ENCODE measurements at places on chromosomes 4 and X.

GRCh38 chr4:164524789-164525188, 229.1 kb upstream of the SMIM31 start:
- no peak for DNase-seq

DNA sequence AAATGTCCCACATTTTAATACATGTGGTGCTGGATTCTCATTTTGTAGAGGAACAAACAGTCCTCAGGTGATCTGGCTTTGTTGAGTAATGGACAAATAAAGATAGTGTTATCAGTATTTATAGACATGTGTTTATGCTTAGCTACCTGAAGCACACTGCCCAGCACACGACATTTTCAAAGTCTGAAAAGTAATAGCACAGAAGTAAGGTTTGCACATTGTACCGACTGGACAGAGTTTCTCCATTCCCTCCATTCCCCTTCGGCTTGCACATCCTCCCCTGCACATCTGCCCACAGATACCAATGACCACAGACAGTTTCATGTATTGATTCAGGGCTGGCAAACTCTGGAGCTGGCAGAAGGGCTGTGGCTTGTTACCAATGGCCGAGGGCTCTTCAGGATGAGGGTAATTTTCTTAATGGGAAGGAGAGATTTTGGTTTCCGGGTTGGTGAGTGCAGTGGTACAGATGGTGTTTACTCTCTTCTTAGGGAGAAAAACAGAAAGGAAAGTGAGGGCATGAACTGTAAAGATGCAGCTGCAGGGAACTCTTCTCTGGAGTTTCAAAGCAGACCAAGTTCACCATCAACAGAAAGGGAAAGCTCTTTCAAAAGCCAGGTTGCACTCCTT, 2.3 kb downstream of the GRPR start:
- no peak for DNase-seq

GRCh38 chr4:3708103-3708510, 58.1 kb upstream of the ADRA2C start:
- no peak for DNase-seq

DNA sequence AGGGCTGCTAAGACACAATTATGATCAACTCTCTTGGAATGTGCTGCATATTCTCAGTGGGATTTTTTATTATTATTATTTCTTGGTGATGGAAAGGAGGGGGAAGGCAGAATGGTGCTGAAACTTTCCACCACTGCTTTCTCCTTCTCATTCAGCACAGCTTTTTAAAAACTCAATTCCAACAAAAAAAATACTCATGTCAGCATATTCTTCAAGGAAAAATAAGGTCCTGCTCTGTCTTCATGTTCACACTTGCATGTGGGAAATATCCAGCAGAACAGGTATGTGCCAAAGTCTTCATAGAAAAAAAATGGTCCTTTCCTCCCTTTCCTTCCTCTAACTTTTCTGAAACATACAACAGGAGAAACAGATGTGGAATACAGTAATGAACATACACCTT, 144.0 kb upstream of the ADAMTS3 start:
- DNase-seq, result no peak

DNA sequence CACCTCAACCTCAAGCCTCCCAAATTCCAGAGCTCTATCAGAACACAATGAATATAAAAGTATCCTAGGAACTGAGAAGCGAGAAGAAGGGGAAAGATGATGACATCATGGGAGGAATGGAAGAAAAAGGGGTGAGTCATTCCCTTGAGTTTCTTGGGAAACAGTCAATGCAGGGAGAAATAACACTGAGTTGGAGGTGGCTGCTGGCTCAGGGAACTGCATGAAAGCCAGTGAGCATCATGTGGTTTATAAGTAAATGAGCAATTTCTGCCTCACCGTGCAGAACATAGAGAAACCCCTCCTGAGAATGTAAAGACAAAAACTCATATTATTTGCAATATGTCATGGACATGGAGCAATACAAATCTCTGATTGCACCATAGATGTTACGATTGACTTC, 73.3 kb downstream of the SHOX start:
- no peak for DNase-seq

GRCh38 chr4:72670521-72670920, 101.5 kb upstream of the ADAMTS3 start:
- DNase-seq, result no peak

GRCh38 chrX:11678158-11678557, 12.4 kb upstream of the ARHGAP6 start:
- no peak for DNase-seq

GRCh38 chrX:78573630-78574029, 85.5 kb downstream of the RTL3 start:
- DNase-seq, result no peak

GRCh38 chr4:157220371-157220881, at the start of gene GRIA2:
Gene GRIA2, plus strand, starts transcription at chr4:157220728. Its CDS starts 315 bp downstream, at chr4:157221043.
- DNase-seq, result no peak

GRCh38 chr4:123555233-123555806, 158.7 kb downstream of the SPRY1 start:
- no peak for DNase-seq

DNA sequence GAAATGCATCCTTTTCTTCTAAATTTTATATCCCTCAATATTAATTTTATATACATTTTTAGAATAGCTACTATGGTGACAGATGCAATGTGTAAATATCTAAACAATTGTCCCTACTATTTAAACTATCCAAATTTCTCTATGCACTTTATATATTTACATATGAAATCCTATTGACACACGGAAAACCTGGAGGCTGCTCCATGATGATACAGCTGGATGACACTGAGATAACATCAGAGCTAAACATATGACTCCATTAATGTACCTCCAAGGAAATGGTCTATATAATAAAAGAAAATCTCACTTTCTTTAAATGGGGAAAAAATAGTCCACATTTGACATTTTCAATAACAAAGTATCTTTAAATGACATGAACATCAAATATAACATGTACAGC, 43.7 kb downstream of the DDX60 start:
- DNase-seq, result no peak

- DNase-seq, result no peak
Observed at GRCh38 chr4:56183344-56183959, 203.8 kb downstream of the AASDH start.

DNA sequence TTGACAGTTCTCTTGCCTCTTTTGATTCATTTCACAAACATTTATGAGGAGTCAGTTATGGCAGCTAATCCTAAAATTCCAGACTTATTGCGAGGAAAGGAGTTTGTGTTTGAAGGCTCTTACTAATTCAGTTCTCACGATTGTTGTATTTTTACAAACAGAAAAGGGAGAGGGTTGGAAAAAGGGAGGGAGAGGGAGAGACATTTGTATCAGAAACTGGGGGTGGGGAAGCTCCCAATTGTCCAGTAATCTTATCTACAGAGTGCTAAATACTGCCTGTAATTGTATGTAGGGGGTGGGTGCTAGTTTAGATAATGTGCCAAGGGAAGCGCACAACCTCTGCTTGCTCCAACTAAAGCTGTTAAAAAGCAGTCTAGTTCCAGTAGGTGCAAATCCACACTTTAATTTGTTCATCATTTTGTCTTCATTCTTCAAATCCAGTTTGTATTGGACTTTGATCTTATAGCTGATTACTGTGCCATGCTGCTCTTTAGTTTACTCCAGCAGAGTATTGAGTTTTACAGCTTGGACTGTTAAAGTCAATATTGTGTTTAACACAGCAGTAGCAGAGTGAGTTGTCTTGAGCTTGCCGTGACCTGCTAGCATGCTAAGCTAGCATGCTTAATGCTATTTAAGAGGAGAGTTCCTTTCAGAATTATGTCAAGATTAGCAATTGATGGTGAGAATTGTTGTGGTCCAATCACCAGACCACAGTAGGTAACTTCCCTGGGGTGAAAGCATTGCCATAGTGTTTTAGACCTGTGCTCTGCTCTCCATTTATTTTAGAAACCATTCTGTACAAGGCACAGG, 13.9 kb downstream of the FNIP2 start:
- DNase-seq, result no peak

DNA sequence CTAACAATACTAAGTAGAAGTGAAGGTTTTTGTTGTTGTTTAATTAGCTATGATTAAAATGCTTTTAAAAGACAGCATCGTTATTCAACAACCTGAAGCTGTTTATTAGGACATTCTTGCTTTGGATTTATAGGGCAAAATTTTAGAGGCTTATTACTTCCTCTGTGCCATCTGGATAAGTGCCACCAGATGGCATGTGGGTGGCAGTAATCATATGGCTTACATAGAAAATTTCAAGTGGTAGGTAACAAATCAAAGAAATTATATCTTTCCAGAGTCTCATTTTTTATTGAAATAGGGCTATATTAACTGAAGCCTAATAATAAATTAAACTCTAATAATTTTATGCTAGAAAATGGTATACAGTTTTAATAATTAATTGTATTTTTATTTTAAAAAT, 83.3 kb upstream of the HTR2C start:
- DNase-seq, result no peak

DNA sequence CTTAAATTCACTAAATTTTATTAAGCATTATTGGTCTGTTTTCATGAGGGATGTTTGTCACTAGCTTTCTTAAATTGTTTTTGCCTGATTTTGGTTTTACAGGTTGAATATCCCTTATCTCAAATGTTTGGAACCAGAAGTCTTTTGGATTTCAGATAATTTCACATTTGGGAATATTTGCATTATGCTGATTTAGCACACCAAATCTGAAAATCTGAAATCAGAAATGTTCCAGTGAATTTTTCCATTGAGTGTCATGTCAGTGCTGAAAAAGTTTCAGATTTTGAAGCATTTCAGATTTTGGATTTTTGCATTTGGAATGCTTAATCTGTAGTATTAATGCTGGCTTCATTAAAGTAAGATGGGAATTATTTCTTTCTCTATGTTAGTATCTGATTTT, 14.7 kb downstream of the FAM193A start:
- DNase-seq, result no peak

DNA sequence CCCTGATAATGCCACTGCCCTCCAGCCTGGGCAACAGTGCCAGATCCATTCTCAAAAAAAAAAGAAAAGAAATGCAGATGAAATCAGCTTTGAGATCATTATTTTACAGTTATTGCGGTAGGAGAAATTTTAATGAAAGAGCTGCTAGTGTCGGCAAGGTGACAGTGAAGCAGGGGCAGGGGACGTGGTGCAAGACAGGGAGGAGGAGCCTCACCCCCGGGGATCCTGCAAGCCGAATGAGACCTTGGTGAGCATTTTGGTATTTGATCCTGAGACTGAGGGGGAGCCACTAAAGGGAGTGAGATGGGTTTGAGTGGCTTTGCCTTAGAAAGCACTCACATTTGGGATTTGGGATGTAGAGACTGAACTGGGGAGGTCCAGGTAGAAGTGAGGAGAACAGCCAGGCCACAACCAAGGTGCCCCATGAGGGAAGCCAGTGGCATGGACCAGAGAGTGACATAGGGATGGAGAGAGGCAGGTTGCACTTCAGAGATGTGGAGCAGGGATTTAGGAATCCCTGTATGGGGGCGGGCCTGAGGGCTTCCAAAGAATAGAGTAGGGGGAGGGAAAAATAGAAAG, 23.6 kb downstream of the RBM10 start:
- no peak for DNase-seq

- DNase-seq, result no peak
Observed at GRCh38 chrX:109294097-109294814, 187.6 kb downstream of the GUCY2F start.

GRCh38 chrX:120727452-120727851, 97.6 kb upstream of the C1GALT1C1 start:
- DNase-seq, result no peak

DNA sequence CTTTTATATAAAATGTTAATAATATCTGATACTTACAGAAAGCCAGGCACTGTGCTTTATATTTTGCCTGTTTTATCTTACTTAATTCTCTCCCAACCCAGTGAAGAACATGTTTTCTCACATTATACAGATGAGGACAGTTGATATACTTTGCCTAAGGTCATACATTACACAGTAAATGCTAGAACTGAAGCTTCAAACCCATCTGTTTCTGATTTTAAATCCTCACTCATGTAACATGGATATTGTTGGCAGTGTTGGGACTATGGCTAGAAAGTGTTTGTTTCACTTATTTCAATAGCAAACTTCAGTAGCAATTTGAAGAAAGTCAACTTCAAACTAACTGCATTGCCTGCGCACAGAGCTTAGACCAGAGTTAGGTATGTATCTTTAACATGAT, 57.4 kb downstream of the RAPGEF2 start:
- DNase-seq, result no peak

DNA sequence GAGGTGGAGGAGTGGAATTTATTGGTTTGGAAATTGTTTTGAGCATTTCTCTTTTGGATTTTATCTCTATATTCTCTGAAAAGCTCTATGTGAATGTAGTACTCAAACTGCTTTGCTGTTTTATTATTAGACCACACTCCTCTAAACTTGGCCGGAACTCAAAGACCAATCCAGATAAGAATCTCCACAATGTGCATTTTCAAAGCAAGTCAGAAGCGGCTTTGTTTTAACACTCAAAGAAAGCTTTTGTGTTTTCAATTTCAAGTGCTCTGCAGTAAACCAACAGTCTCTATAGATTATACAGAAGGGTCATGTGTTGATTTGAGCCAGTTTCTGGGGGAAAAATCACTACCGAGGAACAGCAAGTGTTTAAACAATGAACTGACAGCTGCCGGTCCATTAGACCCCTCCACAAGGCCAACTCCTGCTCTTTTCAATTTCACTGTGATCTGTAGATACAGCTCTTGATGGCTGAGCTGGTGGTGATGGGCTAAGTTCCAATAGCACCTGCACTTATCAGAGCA, 79.4 kb downstream of the FTHL17 start:
- no peak for DNase-seq

DNA sequence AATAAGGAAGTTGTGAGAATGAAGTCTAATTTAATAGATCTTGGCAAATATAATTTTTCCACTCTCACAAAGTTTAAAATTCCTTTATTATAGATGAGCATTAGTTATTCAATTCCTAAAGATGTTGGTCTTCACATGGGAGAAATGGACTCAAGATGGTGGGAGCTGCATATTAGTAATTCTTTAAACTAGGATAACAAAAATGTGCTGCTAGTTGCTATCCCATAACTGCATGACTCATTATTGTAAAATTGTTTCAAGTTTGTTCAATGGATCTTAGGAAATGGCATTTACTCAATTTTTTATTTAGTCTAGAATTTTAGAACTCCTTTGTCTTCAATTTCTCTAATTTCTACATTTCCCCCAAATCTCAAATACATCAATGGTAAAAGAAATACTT, 155.8 kb downstream of the ATP10D start:
- DNase-seq, result no peak

- no peak for DNase-seq
Observed at GRCh38 chr4:23774909-23775308, 114.9 kb downstream of the PPARGC1A start.

GRCh38 chr4:65951177-65951576, 280.9 kb upstream of the EPHA5 start:
- DNase-seq, result no peak

GRCh38 chrX:132718431-132718958, 229.7 kb upstream of the MBNL3 start:
- no peak for DNase-seq

All from stimulated activated CD8-positive, alpha-beta memory T cell treated with anti-CD3 and anti-CD28 coated beads, Interleukin-4, amount 100 ng/mL, for 1 hour (primary cell).